Activated naive CD4-positive, alpha-beta T cell treated with anti-CD3 and anti-CD28 coated beads, Interleukin-2, amount 50 U/mL, for 72 hours (primary cell): ENCODE measurements at places on chromosomes 13 and 19. TPM values are rescaled to one million over a fixed set of nuclear protein-coding genes. Genes with fewer than 3 reads are reported as not detected.

DNA sequence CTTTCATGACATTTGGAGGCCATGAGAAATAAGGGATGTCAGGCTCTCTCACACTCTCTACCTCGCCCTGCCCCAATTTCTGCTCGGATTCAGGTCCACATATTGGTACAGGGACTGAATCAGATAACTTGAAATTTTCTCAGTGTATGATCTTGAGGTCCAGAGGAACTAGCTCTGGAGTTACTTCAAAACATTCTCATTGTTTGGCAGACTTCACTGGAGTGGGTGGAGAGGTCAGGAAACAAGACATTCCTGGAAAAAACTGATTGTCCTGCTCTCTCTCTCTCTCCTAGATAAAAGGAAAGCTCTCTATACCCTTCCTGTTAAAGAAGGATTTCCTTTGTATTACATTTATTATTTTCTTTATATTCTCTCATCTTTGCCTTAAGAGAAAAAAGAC lies 428.1 kb upstream of the DACH1 start:
- DNase-seq: no peak

GRCh38 chr19:54795758-54796157 lies 7.7 kb upstream of the KIR2DL4 start:
- no peak for DNase-seq

DNA sequence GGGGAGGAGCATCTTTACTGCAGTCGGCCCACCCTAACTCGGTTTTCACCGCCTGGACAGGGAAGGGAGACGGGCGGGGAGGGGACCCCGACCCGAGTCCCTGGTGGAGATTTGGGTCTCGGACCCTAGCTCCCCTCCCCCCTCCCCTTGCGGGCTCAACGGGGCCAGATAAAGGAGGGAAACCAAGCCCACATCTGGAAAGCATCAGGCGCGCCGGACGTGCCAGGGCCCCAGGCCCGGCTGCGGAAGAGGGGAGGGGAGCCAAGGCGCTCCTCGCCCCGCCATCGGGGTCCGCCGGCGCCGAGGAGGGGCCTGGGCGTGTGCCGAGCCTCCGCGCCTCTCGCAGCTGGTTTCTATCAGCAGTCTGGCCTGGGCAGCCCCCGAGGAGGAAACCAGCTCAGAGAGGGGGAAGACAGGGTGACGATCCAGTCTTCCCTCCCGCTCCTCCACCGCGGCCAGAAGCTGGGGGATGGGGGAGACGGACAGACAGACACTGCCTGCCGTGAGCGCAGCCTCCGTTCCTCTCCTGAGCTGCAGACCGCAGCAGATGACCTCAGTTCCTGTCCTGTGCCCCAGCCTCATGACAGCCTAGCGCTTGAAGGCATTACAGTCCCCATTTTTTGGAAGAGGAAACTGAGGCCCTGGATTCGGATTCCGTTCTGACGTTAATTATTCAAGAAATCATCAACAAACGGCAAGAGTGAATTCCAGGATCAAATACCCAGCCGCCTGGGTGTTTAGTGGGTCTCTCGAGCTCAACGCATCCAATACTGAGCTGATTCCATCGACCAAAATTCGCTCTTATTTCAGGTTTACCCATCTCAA lies 3.6 kb upstream of the GNG8 start:
- DNase-seq: no peak

Gene PHF11
- total RNA-seq: 57.2 TPM

GRCh38 chr19:13865571-13866462 lies 11.1 kb upstream of the NANOS3 start:
- DNase-seq: no peak

Gene FFAR3
- 5.1 TPM for total RNA-seq

Gene TNFRSF19
- total RNA-seq: not detected

Gene TJP3
- total RNA-seq: 6.3 TPM

Gene TMEM38A
- total RNA-seq: 2.5 TPM

Gene C19orf81
- total RNA-seq: not detected

DNA sequence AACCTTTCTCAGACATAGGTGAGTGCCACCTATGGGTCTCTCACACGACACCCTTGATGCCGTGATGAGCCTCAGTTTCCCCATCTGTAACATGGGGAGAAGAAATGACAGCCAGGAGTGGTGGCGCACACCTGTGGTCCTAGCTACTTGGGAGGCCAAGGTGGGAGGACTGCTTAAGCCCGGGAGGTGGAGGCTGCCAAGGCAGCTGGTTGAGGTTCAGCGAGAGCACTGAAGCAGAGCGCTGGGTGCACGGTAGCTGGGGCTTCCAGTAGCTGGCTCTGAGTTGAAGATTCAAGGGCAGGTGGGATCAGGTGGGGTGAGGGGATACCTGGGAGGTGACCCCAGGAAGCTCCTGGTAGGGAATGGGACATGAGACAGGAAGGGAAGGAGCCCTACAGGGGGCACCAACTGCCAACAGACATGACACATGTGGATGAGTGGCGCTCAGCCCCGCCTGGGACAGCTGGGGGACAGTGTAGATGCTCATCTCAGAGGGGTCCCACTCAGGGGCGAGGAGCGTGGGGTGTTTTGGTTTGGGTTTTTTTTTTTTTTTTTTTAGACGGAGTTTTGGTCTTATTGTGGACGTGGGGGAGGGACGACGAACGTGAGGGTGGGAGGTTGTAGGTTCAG lies 6.5 kb upstream of the SSBP4 start:
- no peak for DNase-seq

- DNase-seq: no peak
Observed at GRCh38 chr19:28027116-28027515, 1185.8 kb downstream of the UQCRFS1 start.

GRCh38 chr19:39542206-39542605 lies 2.2 kb upstream of the EID2 start:
- no peak for DNase-seq

DNA sequence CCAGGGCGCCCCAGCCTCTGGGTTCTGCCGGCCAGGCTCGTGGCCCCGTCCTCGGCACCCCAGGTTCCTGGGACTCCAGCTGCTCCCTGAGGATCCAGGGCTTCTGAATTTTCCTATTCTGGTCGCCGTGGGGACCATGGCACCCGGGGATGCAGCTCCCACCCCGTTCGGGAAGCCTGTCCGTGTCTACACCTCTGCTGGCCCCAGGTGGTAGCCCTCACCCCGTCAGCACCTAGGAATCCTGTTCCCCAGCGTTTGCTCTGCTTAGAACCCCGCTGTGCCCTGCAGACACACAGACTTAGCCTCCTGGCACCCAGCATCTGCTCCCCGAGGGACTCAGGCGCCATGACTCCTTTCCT lies 960 bp downstream of the PPFIA3 start:
- DNase-seq: no peak
